NCI-H2227 treated with DMSO at 0.1 percent for 48 hours (cell line): ENCODE measurements at places on chromosomes 16 and 17.

GRCh38 chr16:25796239-25796638, 104.5 kb downstream of the HS3ST4 start:
- no peak for DNase-seq

- DNase-seq, result no peak
Measured at GRCh38 chr16:20393801-20394577, 10.5 kb downstream of the PDILT start.

DNA sequence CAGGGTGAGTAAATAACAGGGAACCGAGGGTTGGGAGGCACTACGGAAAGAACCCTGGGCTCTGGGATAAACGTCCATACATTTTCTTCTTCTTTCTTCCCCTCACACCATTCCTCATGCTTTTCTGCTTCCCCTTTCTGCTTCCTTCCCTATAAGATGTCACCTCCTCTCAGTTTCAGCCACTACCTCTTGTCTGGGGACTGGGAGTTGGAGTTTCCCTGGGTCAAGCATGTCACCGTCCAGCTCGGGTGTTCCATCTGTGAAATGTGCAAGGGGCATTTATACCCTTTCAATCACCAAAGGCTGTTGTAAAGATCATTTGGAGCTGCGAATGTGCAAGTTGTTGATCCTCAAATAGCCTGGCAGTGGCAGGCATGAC, 17.5 kb upstream of the CCL22 start:
- DNase-seq, result no peak

DNA sequence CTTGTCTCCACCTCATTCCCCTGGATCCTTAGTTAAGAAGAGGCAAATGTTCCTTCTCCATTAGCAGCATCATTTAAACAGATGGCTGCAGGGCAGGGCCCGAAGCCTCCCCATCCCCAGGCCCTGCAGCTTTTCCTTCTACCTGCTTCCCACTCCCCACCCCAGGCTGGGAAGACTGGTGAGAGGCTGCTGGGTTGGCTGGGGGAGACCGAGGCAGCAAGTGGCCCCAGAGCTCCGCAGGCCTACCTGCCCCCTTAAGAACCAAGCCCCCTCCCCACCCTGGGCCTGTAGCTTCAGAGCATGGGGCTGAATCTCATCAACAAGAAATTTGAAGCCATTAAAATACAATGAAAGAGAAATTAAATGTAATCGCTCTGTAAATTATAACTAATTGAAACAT, 22.1 kb upstream of the RPL38 start:
- no peak for DNase-seq

DNA sequence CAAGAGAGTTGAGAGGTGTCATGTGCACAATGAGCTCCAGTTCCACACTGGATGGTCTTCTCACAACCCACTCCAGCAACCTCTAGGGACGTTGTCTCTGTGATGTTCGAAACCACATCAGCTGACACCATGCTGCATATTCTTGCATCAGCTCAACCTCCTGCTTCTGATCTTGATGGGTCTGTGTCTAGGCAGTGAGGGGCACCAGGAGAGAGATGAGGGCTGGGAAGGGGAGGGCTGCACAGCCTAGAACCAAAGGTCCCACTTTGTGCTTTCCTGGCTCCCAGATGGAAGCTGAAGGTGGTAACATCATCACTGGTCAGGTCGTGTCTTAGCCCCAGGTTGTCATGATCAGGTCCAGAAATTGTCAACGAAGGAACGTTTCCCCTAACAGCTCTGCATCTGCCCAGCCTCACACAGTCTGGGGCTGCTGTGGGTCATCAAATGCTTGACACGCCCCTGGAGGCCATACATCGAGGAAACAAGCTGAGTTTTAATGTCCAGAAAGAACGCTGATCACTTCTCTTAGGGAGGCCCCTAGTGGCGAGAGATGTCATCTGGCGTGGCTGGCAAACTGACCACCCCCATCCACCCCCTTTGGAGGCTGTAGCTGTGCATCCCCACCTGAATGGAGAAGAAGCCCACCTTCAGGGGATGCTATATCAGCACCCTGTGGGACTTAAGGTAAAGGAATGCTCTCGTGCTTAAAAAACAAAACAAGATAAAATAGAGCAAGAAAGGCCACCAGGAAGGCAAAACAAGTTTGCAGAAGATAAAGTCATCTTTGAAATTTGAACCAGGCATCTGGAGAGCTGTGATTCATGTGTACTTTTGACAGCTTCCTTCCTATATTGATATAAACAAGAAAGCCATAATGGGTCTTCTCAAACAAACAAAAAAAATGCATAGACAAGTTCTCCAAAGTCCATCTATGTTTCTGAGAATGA, 58.3 kb downstream of the WIPI1 start:
- peak; percentile 14 for DNase-seq

DNA sequence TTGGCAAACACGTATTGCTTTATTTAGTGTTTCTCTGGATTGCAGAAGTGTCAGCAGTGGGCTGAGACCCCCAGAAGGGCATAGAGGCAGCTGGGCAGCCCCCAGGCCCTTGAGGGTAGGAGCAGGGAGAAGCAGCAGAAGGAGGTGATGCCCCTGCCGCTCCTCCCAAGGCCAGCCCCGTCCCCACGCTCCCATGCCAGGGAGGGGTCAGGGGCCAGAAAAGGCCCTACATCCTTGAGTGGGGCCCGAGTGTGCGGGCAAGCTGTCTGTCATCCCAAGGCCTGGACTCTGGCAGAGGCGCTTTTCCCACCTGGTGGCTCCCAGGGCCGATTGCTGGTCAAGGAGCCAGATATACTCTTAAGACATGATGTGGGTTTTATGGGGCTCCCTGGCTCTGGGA, 8.2 kb upstream of the CRK start:
- DNase-seq, result no peak
